ENCODE measurements at places on chromosomes 16 and 17.
A peak's percentile ranks its signal among the peaks of the same experiment; 100 is the strongest.

GRCh38 chr16:74771656-74772315, 2.8 kb downstream of the FA2H start:
- no peak for DNase-seq

GRCh38 chr16:68356249-68356918, 45.6 kb downstream of the PRMT7 start:
- DNase-seq, result no peak

GRCh38 chr17:6299275-6299674, 135.6 kb downstream of the AIPL1 start:
- no peak for DNase-seq

DNA sequence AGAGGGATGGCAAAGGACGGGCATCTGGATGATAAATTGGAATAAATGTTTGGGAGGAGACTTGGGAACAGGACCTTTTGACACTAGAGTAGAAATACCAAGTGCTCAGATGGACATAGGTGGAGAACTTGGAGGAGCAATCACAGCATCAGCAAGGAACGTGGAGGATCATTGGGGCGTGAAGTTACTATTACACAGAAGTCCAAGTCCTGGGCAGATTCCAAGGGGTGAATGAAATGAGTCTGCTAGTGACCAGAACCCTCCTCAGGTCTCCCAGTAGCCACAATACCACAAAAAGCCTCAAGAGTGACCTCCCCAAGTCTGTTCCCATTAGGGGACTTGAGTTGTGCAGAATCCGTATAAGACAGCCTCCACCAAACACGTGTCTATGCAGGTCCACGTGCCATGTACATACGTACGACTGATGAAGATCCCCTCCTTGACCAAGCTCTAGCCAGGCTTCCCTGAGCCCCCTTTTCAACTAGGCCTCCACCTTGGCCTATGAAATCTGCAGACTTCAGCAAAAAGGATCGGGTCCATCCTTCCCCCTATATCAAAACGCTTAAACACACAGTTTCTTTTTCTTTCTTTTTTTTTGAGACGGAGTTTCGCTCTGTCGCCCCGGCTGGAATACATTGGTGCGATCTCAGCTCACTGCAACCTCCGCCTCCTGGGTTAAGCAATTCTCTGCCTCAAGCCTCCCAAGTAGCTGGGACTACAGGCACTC, 2.2 kb downstream of the C17orf67 start:
- no peak for DNase-seq

DNA sequence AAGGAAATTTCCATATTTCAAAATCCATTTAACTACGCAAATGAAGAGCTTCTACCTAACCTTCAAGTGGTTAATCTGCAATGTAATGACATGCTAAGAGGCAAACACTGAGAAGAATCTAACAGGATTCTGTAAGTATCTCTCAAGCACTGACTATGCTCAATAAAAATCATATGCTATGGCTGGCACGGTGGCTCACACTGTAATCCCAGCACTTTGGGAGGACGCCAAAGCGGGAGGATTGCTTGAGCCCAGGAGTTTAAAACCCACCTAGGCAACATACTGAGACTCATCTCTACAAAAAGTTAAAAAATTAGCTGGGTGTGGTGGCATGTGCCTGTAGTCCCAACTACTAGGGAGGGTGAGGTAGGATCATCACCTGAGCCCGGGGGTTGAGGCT, 32.7 kb downstream of the GNA13 start:
- DNase-seq, result no peak

DNA sequence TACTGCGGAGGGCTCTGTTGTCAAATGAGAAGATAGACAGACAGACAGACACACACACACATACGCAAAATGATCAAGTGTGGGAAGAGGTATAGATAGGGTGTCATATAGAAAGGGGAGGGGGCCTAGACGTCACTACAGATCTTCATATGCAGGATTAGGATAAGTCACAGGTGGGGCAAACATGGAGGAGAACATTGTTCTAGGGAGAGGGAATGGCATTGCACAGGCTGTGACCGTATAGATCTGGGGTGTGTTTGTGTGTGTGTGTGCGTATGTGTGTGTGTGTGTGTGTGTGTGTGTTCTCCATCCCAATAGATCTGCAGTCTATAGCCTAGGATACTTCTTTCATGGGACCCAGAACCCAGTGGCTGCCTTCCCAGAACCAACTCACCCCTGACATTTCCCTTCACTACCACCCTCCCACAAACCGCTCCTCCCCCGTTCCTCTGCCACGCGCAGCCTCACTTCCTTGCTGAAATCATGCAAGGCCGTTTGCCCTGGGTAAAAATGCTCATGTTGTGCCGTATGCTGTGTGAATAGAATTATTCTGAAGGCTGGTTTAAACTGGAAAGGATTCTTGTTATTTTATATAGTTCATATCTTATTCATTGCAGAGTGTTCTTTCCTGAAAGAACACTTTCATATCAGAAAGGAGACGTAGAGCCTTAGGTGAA, 50.5 kb upstream of the CCL1 start:
- no peak for DNase-seq

DNA sequence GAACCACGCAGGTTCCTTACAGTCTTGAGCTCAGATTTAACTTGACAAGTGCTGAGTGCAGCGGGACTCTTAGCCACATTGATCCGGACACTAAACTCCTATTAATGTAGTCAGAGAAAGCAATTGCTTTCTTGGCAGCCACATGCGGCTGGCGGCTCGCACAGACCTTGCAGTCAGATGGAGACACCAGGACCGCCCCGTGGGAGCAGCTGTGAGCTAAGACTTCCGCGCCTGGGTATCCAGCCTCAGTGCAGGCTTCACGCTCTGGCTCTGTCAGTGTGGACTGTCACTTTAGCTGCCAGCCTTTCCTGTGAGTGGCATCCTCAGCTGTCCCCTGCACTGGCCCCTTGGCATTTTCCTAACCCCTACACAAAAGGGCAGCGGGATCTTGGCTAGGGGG, 80.9 kb upstream of the NLRP1 start:
- DNase-seq, result no peak

DNA sequence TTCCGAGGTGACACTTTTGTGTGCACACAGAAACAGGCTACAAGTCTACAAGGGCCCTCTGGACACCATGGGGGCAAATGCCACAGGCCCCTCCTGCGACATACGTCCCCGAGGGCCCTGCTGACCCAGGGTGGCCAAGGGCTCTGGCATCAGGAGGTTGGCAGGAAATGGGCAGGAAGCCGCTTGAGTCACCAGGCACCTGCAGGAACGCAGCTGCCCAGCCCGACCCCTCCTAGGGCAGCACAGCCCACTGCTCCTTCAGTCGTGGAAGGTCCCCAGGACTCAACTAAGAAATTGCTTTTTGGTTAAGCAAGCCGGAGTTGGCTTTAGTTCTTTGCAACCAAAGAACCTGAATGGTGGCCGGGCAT, 8.1 kb downstream of the CORO7 start:
- DNase-seq, result no peak

DNA sequence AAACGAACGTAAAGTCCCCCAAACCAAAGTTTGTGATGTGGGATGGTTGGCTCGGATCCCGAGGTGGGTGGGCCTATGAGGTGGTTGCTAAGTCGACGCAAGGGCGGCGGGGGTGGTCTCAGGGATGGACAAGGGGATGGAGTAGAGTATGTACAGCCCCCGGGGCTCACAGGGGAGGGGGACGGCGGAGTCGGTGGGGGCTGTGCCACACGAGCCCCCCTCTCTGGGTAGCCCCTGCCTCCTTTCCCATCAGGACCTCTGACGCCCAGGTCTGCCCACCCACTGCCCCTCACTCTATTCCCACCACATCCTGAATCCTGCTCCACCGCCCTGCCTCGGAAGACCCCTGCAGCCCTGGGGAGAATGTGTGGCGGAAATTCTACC, 15.2 kb downstream of the IL34 start:
- DNase-seq, result no peak

DNA sequence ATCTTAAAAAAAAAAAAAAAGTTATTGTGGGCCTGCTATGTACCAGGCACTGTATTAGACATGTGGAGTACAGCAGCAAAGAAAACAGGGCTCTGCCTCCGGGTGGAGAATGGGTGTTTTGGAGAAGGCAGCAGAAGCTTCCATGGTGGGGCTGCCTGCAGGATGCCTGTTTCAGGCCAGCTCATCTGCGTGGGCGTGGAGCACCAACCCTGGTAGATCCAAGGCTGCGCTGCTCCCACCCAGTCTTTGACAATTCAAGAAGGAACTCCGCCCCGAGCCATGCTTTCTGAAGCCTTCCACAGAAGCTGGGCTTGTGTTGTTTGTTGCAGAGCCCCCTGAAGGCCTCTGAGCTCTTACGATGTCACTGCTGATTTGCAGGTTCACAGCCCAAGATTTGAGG, 23.2 kb upstream of the CACNG1 start:
- no peak for DNase-seq

GRCh38 chr16:87358696-87359095, 24.9 kb downstream of the FBXO31 start:
- no peak for DNase-seq

DNA sequence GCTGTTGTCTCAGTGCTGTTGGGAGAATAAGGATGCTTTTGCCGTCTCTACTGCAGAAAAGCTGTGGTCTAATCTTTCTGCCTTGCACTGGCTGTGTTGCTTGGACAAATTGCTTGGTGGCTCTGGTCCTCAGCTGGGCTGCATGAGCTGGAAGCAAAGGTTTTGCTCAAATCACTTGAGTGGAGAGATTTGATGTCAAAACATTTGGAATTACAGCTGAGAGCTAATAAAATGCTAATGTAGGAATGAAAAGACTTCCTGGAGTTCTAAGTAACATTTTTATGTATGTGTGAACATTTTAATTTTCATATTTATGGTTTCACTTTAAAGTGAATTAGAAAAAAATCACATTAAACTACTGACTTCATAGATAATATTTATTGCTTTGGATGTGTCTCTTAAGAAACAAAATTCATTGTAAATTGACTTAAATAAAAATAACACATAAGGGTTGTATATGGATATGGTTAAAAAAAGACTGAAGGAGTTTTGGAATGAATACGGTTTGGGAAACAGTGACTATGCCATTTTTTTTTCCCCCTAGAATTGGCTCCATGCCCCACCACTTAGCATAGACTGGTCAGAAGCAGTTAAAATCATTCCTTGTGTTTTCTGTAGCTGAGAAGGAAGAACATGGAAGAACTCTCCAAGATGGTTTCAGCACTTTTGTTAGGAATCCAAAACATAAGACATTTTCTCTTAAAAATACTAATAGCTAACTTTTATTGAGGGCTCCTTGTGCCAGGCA, 39.2 kb upstream of the FAM20A start:
- DNase-seq, result no peak

DNA sequence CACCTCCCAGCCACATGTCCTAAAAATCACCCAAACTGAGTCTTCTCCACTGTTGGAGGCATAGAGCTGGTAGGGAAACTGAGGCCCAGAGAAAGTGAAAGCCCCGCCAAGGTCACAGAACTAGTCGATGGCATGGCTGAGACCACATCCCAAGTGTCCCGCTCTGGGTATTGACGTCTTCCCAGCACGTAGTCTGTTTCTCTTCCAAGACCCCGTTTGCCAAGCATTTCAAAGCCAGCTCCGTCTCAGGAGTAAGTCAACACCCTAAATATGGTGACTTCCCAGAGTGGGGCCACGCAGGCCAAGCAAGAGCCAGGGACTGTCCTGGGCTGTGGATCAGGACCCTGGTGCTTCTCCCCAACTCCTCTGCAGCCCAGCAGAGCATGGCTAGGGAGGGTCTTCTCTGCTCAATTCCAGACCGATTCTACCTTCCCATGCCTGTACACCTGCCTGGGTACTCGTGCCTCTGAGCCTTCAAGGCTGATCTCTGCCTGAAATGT, 19.7 kb downstream of the PITPNM3 start:
- no peak for DNase-seq

- peak; percentile 64 for DNase-seq
Measured at GRCh38 chr17:32253117-32253611, 12.5 kb upstream of the RHBDL3 start.

GRCh38 chr16:58440131-58440530, 47.9 kb downstream of the GINS3 start:
- DNase-seq, result no peak

GRCh38 chr16:12896562-12896961, 4.8 kb upstream of the SHISA9 start:
- peak; percentile 19 for DNase-seq

GRCh38 chr16:76280421-76281215, 3.4 kb downstream of the CNTNAP4 start:
- DNase-seq, result no peak

GRCh38 chr17:63647936-63648335, 25.7 kb downstream of the MAP3K3 start:
- no peak for DNase-seq

DNA sequence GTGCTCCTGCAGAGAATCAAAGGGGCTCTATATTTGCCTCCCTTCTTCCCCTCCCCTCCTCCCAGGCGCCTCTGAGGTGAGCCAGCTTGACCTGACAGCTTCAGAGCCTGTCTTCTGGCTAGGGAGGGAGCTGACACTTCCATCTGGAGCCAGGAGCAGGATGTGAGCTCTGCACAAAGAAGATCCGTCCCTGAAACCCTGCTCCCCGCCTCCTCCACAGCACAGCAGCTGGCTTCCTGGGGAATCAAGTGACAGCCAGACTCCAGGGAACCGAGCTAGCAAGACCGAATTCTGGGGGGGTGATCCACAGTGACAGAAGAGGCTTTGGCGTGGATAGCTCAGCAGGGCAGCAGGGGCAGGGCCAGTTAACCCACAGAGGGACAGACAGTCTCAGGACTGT, 37.2 kb downstream of the CCDC182 start:
- no peak for DNase-seq

DNA sequence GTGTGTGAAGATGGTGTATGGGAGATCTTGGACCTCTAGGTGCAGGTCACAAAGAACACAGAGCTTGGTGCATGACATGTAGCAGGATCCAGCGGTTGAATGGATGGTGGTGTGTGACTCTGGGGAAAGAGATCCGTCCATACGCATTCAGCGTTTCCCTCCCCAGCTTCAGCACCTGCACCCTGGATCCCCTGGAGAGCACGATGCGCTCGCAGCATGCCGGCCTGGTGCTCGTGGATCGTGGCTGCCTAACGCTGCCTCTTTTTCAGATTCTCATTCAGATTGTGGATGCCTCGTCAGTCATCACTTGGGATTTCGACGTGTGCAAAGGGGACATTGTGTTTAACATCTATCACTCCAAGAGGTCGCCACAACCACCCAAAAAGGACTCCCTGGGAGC, 70.9 kb downstream of the SEC14L1 start:
- DNase-seq, result no peak

DNA sequence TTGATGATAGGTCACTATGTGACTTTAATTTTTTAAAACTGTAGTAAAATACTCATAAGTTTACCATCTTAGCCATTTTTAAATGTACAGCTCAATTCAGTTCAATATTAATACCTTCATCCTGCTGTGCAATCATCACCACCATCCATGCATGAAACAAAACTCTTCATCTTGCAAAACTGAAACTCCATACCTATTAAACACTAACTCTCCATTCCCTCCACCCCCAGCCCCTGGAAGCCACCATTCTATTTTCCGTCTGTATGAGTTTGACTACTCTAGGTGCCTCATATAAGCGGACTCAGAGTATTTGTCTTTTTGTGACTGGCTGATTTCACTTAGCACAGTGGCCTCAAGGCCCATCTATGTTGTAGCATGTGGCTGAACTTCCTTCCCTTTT, 9.4 kb upstream of the CNEP1R1 start:
- DNase-seq, result no peak
